Cortex of kidney (tissue), 1 donor: ENCODE measurements at places on chromosomes 11 and 22.

GRCh38 chr11:128336203-128336602 lies 251.2 kb downstream of the ETS1 start:
- DNase-seq: no peak

GRCh38 chr22:28892175-28892731 lies 8.9 kb downstream of the ZNRF3 start:
- no peak for DNase-seq

DNA sequence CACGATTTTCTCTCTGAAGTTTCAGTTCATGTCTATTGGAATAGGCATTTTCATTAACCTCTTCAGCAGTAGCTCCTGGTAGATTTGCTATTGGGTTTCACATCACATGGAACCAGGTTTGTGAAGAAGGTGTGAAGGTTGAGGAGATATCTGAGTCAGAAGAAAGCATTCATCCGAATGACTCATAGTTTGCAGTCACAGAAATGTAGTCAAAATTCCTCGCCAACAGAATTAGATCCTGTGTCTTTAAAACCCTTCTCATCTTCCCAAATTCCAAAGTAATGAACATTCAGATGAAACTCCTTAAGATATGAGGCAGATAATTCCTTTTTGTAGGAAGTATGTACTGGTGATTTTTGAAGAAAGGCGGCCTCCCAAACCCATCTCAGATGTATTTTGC lies 125.0 kb upstream of the LARGE1 start:
- DNase-seq: no peak

DNA sequence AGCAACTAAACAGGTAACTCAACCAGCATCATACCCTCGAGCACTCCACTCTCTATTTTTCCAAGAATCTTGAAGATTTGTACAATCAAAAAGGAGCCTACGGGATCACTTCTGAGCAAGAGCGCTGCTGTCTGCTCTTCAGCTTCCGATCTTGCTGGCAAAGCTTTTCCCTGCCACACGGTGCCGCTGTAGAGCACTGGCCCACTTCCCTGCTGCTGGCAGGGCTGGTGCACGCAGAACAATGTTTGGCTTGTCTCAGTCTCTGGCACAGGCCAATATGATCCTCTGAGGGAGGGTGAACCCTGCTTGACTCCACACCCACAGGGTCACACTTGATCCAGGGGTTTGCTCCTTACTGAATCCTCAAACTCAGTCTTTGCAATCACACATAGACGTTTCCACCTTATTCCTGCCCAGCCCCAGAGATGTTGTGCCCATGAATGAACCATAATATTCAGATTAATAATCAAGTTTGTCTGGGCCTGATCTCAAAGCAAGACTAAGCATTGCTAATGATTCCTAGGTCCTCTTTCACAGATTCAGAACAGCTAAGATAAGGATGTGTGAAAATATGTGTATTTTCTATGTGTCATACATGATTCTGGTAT lies 536.6 kb downstream of the SOX6 start:
- DNase-seq: no peak

DNA sequence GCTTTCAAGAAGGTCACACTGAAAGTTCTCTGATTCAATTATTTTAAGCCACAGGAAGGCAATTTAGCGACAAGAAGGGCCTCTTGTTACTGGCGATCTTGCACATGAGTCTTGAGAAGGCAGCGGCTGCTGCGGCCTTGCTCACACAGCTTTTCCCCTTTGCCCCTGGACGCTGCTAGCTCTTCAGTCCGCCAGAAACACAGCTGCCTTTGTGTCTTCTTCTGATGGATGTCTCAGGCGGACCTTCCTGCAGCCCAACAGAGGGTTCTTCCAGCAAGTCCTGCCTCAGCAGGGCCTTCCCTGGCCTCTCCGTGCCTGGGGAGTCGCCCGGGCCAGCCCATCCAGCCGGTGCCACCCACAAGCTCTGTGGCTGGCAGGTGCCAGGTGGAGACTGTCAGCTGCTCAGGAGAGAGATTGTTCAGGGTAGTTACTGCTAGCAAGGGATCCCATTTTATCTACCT lies 59.4 kb downstream of the PKNOX2 start:
- no peak for DNase-seq

GRCh38 chr11:76209973-76210930 lies 4.0 kb upstream of the WNT11 start:
- DNase-seq: no peak

DNA sequence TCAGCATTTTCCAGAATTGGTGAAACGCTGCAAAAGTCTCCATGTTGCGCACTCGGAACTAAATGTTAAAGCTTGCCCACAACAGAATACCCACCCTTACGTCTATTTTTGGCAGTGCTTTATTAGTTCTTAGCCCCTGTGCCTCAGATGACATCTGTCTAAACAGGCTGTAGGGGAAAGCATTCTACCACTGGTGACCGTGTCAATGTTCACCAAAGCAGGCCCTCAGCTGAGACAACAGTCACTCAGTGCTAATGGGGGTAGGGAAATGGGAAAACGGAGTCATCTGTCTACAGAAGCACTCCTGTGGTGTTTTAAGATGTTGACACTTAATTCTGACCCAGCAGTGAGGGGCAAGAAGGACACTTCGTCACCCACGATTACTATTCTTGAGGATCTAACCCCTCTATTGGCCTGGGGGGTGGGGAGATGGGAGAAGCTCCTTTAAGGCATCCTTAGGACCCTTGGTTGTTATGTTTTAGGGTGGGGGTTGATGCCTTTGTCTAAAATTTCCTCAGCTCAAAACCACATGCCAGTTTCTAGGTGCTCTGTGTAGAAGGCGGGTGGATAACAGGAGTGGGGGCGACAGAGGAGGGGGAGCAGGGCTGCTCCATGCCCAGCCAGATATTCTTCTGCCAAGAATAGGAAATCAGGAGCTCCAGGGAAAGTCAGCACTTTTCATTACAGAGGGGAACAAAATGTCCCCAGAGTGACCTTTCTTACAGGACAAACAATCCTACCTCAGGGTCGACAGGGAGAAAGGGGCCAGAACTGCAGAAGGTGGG lies 15.6 kb upstream of the MFRP start:
- DNase-seq: no peak
